Muscle of back (tissue), 13 donors: ENCODE measurements at places on chromosomes 16 and 17. TPM values are rescaled to one million over a fixed set of nuclear protein-coding genes. Genes with fewer than 3 reads are reported as not detected.

SCO1 gene
- polyA plus RNA-seq: 27.0 TPM

SERPINF2 gene
- 1.7 TPM for polyA plus RNA-seq

SYT17 gene
- polyA plus RNA-seq: 5.6 TPM

IGSF6 gene
- 3.0 TPM for polyA plus RNA-seq

BTBD17 gene
- 0.09 TPM for polyA plus RNA-seq

THUMPD1 gene
- 36.6 TPM for polyA plus RNA-seq

BIRC5 gene
- 14.8 TPM for polyA plus RNA-seq

CSH2 gene
- polyA plus RNA-seq: 2.5 TPM

PITPNM3 gene
- polyA plus RNA-seq: 3.8 TPM

LASP1 gene
- 119 TPM for polyA plus RNA-seq

CISD3 gene
- polyA plus RNA-seq: 12.8 TPM

NAGS gene
- polyA plus RNA-seq: 0.34 TPM

KRT38 gene
- polyA plus RNA-seq: not detected

OR4D2 gene
- not detected for polyA plus RNA-seq

NDUFAF8 gene
- polyA plus RNA-seq: 46.6 TPM

SALL1 gene
- 0.50 TPM for polyA plus RNA-seq

NPTX1 gene
- polyA plus RNA-seq: 0.20 TPM

PRR29 gene
- polyA plus RNA-seq: 2.1 TPM

MAPT gene
- 6.6 TPM for polyA plus RNA-seq

C1QTNF8 gene
- not detected for polyA plus RNA-seq

CHD9NB gene
- polyA plus RNA-seq: 4.5 TPM

ZG16 gene
- polyA plus RNA-seq: not detected

CBX8 gene
- 7.1 TPM for polyA plus RNA-seq

KRTAP17-1 gene
- polyA plus RNA-seq: not detected

PRSS53 gene
- 3.3 TPM for polyA plus RNA-seq

CTF1 gene
- 7.7 TPM for polyA plus RNA-seq

PSMD7 gene
- polyA plus RNA-seq: 89.3 TPM

CCDC144A gene
- polyA plus RNA-seq: 5.6 TPM

CLTC gene
- polyA plus RNA-seq: 158 TPM

RGS11 gene
- polyA plus RNA-seq: 0.64 TPM

ZDHHC1 gene
- 23.8 TPM for polyA plus RNA-seq

MYH10 gene
- polyA plus RNA-seq: 60.6 TPM

CRHR1 gene
- polyA plus RNA-seq: not detected

FOXO3B gene
- polyA plus RNA-seq: 1.6 TPM

TBX2 gene
- 11.7 TPM for polyA plus RNA-seq

AFMID gene
- polyA plus RNA-seq: 32.9 TPM

CFAP97D1 gene
- not detected for polyA plus RNA-seq

PERCC1 gene
- polyA plus RNA-seq: not detected

CLEC19A gene
- 0.12 TPM for polyA plus RNA-seq
